ENCODE measurements at places on chromosomes 7 and 10. TPM values are rescaled to one million over a fixed set of nuclear protein-coding genes. Genes with fewer than 3 reads are reported as not detected.

The HABP2 gene
- not detected for total RNA-seq

The CNTNAP2 gene
- 25.8 TPM for total RNA-seq

DNA sequence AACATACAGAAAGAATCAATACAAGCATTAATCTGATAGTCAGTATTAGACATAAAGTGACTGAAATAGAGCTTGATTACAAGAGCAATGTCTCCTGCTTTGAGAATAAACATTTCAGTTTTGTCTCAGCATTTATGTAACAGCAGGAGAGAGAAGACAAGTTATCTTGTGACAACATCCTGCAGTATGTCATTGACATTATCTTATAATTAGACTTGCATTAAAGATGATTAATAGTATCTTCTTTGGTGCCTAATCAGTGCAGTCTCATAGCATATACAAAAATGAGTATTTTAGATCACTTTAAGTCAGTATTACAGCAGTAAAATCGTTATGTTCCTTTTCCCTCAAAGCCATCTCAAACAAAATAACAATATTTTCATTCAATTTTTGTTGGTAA lies 436.1 kb upstream of the ETV1 start:
- no peak for DNase-seq

GRCh38 chr10:13376297-13376696 lies 28.2 kb upstream of the SEPHS1 start:
- no peak for DNase-seq

DNA sequence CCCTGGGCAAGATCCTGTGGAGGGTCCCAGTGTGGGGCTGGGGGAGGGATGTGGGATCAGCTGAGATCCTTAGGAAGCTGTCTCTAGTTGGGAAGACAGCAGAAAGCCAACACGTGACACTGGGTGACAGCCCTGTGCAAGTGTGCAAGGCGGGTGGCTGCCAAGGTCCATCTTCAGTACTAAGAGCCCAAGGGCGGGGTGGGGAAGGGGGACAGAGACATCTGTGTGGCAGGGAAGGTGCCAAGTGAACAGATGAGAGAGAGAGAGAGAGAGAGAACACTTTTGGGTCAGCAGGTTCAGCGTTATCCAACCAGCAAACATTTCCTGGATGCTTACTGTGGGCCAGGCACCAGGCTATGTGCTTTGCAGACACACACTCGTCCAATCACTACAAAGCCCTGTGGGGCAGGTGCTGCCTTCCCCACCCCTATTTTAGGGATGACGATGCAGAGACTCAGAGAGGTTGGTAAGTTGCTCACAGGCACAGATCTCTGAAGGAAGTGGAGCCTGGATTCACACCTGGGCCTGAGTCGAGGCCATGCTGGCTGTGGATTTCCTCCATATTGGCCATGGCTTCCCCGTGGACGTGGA lies 135.7 kb downstream of the GRK5 start:
- no peak for DNase-seq

The FAM25G gene
- total RNA-seq: not detected

GRCh38 chr7:96578606-96579005 lies 131.0 kb downstream of the SEM1 start:
- no peak for DNase-seq

DNA sequence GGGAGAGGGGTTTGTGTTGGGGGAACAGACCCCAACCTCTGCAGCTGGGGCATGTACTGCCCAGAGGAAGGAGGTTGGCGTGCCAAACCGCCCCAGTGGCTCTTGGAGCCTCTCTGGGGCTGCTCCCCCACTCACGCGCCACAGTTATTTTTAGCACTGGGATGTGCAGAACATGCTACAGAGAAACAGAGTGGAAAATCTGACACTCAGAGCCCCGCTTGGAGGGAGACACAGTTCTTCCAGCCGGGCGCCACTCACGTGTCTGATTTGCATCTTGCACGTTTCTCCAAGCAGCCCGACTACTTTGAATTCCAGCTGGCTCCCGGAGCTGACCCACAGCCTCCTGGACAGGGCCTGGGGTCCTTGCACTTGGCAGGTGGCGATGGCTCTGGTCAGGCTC lies 182.0 kb downstream of the RPS24 start:
- DNase-seq: no peak

GRCh38 chr10:124324451-124324850 lies 94.3 kb downstream of the OAT start:
- no peak for DNase-seq

- no peak for DNase-seq
Measured at GRCh38 chr10:126950401-126951105, 45.3 kb downstream of the DOCK1 start.

The HOXA10 gene
- total RNA-seq: not detected

The WNT8B gene
- total RNA-seq: not detected

DNA sequence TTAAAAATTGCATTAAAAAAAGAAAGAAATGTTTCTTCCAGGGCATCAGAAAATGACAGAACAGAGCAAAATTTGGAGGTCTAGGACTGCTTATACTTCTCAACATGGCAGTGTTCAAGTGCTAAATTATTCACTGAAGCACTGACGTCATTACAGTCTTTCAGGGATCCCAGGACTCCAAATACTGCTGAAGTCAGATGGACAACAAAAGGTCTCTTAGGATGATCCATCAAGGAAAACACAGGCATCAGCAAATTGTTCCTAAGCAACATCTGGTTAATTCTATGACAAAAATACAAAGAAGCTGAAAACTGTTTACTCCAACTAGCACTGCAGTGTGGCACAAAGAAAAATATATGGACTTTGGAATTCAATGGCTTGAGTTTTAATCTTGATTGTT lies 52.1 kb downstream of the PDK4 start:
- DNase-seq: no peak

- DNase-seq: no peak
Measured at GRCh38 chr7:5758753-5759335, 22.6 kb downstream of the RNF216 start.

The GIMAP2 gene
- total RNA-seq: not detected

DNA sequence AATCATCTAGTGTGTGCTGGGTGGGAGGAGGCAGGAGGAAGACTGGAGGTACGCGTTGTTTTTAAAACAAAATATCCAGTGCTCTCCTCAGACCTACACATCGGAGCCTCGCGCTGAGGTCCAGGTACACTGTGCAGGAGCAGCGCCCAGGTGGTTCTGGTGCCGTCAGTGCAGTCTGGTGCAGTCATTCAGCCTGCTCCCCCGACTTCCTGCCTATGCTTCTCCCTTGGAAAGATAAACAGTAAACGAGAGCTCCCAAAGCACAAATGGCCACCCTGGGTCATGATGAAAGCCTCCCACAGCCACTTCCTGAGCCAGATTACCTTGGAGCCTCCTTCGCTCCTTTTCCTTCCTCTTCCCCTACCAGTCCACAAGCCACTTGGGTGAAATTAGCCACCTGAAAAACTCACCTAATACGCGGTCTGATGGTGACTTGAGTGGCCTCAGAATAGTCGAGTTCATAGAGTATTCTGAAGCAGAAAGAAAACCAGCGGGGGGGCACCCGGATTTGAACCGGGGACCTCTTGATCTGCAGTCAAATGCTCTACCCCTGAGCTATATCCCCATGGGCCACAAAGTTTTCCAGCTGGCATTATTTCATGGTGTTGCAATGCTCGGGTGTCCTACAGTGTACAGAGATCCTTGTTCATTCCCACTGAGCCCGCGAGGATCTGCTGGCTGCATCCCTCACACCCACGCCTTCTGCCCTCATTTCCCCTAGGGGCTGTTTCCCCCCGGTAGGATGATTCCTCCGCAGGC lies 82.5 kb downstream of the ZNF467 start:
- peak; percentile 68 for DNase-seq

- DNase-seq: no peak
Measured at GRCh38 chr10:117860823-117861222, 185.9 kb downstream of the RAB11FIP2 start.

The PSMA2 gene
- total RNA-seq: 78.4 TPM

DNA sequence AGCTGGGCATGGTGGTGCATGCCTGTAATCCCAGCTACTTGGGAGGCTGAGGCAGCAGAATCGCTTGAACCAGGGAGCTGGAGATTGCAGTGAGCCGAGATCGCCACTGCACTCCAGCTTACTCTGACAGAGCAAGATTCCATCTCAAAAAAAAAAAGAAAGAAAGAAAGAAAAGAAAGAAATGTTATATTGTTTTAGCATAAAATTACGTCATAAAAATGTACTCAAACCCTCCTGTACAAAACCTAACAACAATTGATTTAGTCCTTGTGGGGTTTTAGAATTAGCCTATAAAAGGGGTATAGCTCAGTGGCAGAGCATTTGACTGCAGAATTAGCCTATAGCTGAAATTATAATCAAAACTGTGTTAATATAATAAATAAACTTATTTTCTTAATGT lies 27.9 kb downstream of the PIK3AP1 start:
- no peak for DNase-seq

DNA sequence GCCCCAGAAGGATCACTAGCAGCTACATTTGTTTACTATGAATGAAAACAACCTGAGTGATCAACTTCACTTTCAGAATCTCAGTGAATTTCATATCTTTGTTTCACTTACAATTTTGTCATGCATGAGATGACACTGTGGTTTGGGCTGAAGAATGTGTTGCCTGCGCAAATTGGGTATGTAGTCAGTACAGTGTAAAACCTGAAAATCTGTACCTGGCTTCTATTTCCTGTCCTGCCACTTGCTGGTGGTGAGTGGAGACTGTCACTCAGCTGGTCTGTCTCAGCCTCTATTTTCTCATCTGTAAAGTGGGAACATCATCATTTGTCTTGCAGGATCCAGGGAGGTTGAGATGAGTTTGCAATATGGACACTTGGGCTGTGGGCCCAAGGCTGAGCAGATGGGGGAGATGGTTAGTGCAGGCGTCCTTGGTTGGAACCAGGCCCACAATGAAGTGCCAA lies 118.0 kb downstream of the WDFY4 start:
- no peak for DNase-seq

DNA sequence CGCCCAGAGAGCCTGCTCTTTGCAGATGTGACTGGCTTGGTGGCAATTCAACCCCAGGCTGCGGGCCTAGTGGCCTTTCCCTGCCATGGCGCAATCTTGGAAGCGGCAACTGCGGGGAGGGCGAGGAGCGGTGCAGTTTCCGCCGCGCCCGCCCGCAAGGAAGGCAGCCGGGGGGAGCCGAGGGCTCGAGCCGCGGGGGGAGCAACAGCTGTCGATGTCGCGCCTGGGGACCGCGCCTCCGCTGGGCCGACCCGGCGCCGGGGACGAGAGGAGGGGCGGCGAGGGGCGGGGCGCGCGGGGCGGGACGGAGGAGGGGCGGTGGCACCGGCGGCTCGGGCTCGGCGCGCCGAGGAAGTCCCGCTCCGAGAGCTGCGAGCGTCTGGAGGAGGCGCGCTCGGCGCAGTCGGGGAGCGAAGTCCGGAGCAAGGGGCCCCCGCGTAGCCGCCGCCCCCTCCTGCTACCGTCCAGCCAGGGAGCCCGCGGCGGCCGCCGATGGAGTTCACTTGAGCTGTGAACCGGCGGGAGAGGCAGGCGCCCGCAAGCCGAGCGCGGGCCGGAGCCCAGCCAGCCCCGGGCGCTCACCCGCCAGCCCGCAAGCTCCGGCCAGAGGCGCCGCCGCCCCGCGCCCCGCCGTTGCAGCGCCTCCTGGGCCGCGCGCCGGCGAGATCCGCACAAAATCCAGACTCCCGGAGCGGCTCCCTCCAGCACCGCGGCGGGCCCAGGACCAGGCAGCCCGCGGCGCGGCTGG lies 438.1 kb upstream of the GALNT17 start:
- peak; percentile 81 for DNase-seq

DNA sequence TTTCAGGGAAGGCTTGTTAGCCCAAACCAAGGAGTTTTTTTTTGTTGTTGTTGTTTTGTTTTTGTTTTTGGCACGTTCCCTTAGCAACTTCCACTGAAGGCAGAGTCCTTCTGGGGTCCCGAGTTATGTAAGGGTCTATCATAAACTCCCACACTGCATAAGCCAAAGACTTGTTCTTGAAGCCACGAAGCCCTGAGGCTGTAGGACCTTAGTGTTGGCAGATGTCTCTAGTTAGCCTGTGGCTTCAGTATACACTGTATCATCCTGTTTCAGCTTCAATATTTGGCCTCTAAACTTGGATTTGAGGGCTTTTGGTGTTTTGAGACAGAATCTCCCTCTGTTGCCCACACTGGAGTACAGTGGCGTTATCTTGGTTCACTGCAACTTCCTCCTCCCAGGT lies 13.6 kb downstream of the KPNA7 start:
- DNase-seq: no peak

GRCh38 chr10:24552346-24553016 lies 171.2 kb downstream of the ARHGAP21 start:
- DNase-seq: peak; percentile 32

- no peak for DNase-seq
Measured at GRCh38 chr7:94420328-94420727, 25.6 kb downstream of the COL1A2 start.

GRCh38 chr7:23065974-23066373 lies 39.6 kb upstream of the KLHL7 start:
- DNase-seq: no peak

DNA sequence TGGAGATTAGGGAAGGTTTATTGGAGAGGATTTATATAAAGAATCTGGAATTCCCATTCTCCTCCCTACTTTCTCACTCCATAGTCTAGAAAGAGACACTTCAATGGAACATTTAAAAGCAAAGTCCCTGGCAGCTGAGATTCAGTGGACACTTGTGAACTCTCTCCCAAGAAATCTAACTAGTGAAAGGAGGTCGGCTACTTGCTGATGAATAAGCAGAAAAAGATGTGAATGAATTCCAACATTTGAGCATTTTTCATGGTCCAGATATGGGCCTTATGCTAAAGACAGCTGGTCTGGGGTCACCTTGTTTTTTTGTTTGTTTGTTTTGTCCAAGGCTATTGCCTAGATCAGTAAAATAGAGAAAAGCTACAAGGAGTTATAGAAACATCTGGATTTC lies 141.1 kb upstream of the LRRTM3 start:
- DNase-seq: no peak

GRCh38 chr10:75410132-75411005 lies 8.8 kb upstream of the ZNF503 start:
- DNase-seq: no peak

- DNase-seq: no peak
Measured at GRCh38 chr7:146661435-146661834, 544.8 kb downstream of the CNTNAP2 start.

DNA sequence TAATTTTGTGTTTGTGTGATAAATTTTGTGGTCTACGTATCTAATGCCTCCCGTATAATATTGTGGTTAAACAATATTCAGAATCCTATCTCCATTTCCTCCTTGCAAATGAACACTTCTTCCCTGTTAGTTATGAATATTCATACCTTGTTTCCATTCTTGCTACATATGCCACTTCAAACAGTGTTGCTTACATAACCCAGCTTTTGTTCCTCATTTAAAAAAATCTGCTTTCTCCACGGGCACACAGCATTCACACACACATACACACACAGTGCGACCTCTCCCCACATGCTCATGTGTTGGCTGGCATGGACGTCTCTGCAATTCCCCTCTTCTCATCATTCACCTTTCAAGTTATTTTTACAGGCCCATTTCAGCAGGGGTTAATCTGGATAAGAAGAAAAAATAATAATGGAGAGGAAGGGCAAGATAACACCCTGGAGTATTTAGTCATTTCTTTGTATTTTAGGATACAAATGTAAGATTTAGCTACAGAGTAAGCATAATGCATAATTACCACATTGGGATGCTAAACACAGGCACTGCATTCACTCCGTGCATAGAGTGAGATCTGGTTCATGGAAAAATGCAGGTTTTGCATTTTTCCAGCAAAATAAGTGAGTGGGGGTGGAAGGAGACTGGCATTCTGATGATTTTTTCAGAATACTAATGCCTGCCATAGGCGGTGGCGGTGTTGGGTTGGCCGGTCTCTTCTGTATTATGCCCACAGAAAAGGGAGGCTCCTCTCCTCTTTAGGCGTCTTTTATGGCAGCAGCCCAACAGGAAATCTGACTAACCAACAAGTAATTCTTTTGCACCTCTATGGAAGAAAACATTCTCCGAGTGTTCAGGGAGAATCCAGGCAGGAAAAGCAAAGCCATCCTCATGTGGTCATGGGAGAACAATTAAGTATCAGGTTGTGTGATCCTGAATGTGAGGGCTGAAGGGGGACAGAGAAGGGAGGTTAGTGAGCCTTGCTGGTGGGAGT lies 31.7 kb upstream of the ELMO1 start:
- no peak for DNase-seq
